ENCODE measurements at places on chromosomes 16 and 17.
A peak's percentile ranks its signal among the peaks of the same experiment; 100 is the strongest.

DNA sequence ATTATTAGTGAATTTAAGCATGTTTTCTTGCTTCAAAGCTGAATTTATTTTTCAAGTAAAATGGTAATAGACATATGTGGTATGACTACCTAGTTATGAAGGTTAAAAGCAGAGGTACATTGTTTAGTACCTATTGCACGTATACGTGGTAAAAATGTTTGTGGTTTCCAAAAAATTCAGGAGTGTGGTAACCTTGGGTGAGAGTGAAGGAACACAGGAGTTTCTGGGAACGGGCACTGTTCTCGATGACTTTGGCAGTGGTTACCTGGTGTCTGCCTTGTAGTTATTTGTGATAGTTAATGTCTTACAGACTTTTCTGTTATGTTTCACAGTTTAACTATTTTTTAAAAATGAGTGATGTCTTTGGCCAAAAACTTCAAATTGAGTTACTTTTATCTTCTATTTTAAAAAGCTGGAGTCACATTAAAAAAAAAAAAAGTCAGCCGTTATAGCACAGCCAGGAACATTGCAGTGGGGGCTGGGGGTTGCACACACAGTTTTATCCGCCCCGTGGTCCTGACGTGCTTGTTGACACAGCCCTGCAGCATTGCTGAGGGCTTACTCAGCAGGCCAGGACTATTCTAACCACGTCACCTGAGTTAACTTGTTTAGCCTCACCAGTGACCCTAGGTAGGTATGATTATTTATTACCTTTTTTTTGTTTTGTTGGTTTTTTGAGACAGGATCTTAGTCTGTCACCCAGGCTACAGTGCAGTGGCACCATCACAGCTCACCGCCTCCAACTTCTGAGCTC, 10.9 kb downstream of the JPT2 start:
- DNase-seq: no peak

- DNase-seq: no peak
Observed at GRCh38 chr16:86911437-86911958, 333.1 kb downstream of the FOXL1 start.

DNA sequence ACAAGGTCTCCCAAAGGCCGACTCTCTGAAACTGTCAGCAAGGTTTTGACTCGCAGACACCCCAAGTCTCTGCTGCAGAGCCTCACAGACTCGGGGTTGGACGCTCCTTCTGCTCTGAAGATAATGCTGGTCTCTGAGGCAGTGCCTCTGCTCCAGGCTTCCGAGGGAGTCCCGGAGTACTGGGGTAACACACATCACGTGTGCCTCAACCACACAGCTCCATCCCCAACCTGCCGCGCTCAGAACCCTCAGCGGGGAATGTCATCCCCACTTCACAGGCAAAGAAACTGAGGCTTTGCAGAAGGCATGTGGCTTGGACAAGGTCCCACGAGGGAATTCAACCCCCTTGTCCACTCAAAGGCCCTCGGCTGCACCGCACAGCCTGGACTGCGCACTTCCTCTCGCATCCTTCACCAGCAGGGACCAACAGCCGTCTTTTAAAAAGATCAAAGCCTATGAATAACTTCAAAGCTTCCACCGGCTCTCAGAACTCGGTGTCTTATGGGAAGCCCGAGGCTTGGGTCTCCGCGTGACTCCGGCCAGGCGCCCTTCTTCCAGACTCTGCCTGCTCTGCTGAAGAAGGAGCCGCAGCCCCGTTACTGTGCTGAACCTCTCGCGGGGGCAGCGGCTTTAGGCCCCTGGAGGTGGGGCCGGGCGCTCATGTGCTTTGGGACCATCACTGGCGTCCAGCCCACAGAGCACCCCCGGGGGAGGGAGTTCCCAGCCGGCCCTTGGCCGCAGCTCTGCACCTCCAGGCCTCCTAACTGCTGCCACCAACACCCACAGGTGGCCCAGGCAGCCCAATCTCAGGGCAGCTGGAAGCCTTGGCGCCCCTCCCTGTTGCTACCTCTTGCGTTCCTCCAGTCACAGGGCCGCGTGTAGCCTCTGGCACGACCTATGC, 2.2 kb downstream of the TMEM204 start:
- no peak for DNase-seq

- DNase-seq: no peak
Observed at GRCh38 chr16:82033683-82034300, 1.3 kb upstream of the HSD17B2 start.

DNA sequence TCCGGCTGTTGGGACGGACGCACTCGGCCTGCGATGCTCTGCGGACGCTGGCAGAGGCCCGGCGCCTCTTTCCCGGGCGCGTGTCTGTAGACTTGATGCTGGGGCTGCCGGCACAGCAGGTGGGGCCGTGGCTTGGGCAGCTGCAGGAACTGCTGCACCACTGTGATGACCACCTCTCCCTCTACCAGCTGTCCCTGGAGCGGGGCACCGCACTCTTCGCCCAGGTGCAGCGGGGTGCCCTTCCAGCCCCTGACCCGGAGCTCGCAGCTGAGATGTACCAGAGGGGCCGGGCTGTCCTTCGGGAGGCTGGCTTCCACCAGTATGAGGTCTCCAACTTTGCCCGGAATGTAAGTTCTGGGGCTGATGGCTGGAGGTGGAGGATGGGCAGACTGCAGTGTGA, 3.5 kb downstream of the RSAD1 start:
- DNase-seq: no peak

GRCh38 chr17:39357986-39358385, 43.4 kb downstream of the FBXL20 start:
- no peak for DNase-seq

DNA sequence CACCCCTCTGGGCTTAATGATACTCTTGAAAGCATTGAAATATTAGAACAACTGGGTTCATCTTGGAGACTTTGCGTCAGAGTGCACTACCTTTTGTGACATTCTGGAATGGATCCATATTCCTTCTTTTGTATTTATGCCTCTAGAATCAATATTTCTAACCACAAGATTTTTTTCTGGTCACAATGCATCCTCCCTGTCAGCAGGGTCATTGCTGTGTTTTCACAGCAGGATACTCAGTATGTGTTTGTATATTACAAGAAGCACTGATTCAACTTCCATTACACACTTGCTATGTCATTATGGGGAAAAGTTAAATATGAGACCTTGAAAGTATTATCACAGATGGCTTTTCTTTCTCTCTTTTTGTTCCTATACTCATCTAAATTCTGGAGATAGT, 370.0 kb downstream of the HS3ST3B1 start:
- DNase-seq: no peak

GRCh38 chr16:70460737-70461261, 6.4 kb downstream of the FCSK start:
- no peak for DNase-seq

- no peak for DNase-seq
Observed at GRCh38 chr17:44448412-44448811, 54.8 kb downstream of the GPATCH8 start.

DNA sequence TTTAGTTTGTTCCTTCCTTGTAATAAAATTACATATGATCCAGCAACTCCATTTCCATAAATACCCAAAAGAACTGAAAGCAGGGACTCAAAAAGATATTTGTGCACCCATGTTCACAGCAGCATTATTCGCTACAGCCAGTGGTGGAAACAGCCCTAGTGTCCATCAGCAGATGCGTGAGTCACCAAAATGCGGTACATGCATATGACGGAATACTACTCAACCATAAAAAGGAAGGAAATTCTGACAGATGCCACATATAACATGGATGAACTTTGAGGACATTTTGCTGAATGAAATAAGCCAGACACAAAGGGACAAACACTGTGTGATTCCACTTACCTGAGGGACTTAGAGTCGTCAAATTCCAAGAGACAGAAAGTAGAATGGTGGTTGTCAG, 9.1 kb upstream of the SLC47A2 start:
- no peak for DNase-seq

- no peak for DNase-seq
Observed at GRCh38 chr16:12329246-12329995, 352.9 kb downstream of the SNX29 start.

- no peak for DNase-seq
Observed at GRCh38 chr16:10539236-10539635, 41.2 kb downstream of the EMP2 start.

DNA sequence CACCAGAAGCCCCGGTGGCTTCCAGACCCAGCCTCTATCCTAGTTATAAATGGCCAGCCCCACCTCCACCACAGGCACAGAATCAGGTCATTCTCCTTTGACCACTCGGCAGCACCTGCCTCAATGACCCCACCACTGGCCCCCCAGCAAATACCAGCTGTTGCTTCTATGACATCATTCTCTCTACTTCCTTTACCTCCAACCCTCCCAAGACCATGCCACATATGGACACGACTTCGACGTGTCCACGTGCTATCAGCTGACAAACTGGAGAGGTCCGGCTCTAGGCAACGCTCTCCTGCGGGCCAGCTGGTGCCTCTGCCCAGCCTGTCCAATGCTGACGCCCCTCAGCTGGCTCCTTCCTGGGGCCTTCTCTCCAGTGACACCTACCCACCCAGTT, 5.9 kb downstream of the ALYREF start:
- DNase-seq: no peak

- no peak for DNase-seq
Observed at GRCh38 chr17:50825188-50825587, 10.2 kb upstream of the WFIKKN2 start.

- no peak for DNase-seq
Observed at GRCh38 chr17:75691371-75691791, 24.2 kb downstream of the SAP30BP start.

DNA sequence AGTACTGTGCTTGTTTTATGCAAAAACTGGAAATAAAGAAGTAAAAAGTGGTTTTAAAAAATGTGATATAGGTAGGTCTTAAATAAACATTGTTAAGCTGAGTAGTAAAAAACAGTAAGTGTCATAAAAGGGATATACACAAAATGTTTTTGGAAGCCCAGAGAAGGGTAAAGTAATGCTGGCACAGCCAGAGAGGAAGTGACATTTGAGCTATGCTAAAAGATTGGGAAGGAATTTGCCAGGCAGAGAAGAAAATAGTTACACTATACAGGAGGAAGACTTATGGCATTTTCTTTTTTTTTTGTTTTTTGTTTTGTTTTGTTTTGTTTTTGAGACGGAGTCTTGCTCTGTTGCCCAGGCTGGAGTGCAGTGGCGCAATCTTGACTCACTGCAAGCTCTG, 40.8 kb upstream of the TAOK1 start:
- DNase-seq: no peak

GRCh38 chr16:67378642-67379041, 14.7 kb downstream of the TPPP3 start:
- no peak for DNase-seq

- DNase-seq: no peak
Observed at GRCh38 chr17:21549107-21549687, 143.1 kb upstream of the KCNJ18 start.

DNA sequence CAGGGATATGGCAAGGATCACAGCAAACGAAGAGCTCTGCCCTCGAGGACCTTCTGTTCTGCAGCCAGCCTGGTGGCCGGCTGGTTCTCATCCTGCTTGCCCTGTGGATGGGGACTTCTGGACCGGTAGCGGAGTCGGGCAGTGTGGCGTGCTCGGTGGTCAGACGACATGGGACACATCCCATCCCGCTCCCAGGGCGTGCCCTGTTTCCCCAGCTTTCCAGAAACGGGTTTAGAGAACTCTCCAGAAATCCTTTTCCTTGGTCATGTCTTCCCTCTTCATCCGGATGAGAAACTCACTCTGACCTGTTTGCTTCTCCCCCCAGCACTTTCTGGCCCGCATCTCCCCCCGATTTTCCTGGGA, 115.8 kb downstream of the OR1D5 start:
- DNase-seq: no peak

- peak; percentile 59 for DNase-seq
Observed at GRCh38 chr16:57810197-57811031, 8.1 kb upstream of the KIFC3 start.

- DNase-seq: no peak
Observed at GRCh38 chr16:19348578-19349315, 63.2 kb downstream of the CLEC19A start.

- DNase-seq: no peak
Observed at GRCh38 chr16:74740795-74741304, 33.8 kb downstream of the FA2H start.

DNA sequence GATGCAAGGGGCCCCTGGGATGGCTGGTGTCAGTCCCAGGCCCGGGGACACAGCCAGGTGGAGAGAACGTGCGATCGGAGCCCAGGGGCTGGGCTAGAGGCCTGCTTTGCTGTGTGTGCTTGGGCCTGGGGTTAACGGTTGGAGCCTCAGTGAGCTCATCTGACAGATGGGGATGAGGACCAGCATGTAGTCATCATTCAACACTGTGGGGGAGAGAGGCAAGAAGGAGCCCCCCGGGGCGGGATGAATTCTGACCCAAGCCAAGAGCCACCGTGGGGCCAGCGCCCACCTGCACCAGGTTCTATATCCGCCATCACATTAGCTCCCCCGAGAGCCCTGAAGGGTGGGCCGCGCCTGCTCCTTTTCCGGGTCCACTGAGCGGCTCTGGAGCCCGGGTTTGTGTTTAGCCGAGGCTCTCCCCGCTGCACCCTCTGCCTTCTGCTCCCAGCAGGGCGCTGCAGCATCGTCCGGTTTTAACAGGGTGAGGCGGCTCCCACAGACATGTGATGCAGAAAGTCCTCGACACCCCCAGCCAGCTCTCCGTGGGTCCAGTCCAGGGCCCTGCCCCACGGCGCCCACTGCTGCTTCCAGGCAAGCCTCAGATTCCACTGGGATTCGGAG, 365.7 kb downstream of the SEC14L1 start:
- no peak for DNase-seq
